Fibroblast of lung (primary cell): ENCODE measurements at places on chromosomes 6 and 20.

GRCh38 chr6:167704396-167704901 lies 122.3 kb upstream of the AFDN start:
- no peak for DNase-seq

DNA sequence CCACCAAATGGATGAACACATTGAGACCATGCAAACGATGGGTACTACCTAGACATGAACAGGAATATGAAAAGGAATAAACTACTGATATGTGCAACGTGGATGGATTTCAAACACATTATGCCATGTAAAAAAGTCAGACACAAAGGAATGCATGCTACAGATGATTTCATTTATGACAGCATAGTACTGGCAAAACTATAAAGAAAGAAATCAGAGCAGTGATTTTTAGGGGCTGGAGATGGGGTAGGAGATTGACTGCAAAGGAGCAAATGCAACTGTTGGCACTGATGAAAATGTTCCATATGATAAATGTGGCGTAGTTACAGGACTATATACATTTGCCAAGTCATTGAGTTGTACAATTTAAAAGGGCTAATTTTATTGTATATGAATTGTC lies 13.4 kb upstream of the COL12A1 start:
- no peak for DNase-seq

DNA sequence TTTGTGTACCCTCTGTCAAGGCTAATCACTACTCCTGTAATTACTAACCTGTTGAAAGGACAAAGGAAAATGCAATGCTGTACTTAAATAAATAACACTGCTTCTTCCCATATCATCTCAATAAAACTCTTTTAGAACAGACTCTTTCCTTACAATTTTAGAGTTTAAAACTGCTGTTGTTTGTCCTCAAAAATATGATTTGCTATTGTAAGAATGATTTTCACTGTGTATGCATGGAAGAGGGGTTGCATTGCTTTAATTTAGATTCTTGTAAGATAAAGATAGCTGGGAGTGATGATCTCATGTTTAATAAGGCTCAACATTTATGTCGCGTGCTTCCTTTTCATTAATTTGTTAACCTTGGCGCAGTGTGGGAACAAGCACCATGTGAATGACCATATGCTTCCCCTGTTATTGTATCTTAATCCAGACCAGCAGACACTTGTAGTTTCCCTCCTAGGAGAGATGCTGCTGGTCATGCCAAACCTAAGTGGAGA lies 89.8 kb upstream of the ATXN1 start:
- no peak for DNase-seq

DNA sequence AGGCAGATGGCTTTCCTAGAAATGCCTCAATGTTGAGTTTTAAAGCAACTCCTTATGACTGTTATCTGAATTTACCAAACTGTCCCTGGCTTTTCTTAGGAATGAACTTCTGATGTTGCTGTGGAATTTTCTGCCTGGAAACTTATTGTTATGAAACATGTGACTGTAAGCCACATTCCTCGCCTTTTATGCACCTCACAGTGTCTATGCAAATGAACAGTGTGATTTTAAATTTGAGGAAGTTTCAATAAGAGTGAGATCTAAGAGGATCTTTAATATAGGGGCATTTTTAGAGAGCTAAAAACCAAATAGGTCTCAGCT lies 2.4 kb upstream of the CCR6 start:
- no peak for DNase-seq

DNA sequence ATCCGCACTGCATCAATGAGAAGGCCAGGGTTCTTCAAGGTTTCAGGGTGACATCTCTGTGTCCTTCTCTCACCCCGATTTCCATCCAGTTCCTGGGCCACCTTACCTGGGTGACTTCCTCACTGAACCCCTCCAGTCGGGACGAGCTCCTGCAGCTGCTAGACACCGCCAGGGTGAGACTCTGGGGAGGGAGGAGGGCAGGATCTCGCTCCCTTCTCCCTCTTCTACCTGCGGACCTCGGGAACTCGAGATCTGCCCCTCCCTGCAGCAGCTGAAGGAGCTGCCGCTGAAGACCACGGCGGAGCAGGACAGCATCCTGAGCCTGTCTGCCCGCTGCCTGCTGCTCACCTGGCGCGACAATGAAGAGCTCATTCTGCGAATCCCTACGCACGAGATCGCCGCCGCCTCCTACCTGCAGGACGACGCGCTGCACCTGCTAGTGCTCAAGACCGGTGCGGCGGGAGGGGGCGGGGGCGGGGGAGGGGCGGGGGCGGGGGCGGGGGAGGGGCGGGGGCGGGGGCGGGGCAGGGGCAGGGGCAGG lies 7.5 kb downstream of the CCM2L start:
- DNase-seq = no peak

- no peak for DNase-seq
Observed at GRCh38 chr6:162963861-162964260, 236.1 kb downstream of the PACRG start.

DNA sequence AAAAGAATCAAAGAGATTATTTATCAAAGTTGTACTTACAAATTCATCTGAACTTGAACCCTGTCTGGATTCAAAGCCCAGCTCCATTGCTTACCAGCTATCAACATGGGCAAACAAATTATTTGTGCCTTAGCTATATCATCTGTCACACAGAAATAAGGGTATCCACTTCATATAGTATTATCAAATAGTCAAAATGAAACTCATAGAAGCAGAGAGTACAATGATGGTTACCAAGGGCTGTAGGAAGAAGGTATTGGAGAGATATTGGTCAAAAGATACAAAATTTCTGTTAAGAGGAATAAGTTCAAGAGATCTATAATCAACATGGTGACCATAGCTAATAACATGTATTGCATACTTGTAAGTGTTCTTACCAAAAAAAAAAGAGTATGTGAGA lies 87.8 kb upstream of the CCDC28A start:
- DNase-seq = no peak

DNA sequence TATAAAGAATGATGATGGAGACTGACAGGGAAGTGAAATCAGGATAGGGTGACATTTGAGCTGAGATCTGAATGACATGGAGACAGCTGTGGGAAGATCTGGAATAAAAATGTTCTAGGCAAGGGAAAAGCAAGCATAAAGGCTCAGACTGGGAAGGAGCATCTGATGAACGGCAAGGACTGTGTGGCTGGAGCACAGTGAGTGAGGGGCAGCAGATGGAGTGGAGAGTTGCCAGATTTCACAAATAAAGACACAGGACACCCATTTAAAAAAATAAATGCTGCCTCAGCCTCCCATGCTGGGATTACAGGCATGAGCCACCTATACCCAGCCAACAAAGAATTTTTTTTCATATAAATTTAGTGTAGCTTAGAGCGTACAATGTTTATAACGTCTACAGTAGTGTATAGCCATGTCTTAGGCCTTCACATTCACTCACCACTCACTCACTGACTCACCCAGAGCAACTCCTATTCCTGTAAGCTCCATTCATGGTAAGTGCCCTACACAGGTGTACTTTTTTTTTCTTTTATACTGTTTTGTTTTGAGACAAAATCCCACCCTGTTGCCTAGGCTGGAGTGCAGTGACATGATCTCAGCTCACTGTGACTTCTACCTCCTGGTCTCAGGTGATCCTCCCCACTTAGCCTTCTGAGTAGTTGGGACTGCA lies 2.4 kb upstream of the ZBTB24 start:
- DNase-seq = no peak

DNA sequence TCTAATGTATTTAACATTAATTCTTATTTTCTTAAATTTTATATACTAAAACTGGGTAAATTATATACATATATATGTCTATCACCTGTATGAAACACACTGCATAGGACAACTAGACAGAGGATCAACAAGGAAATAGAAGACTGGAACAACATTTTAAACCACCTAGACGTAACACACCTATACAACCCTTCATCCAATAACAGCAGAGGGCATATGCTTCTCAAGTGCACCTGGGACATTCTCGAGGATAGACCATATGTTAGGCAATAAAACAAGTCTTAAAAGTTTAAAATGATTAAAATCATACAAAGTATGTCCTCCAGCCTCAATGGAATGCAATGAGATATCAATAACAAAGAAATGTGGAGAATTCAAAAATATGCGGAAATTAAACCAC lies 45.2 kb downstream of the RPP40 start:
- DNase-seq = no peak

DNA sequence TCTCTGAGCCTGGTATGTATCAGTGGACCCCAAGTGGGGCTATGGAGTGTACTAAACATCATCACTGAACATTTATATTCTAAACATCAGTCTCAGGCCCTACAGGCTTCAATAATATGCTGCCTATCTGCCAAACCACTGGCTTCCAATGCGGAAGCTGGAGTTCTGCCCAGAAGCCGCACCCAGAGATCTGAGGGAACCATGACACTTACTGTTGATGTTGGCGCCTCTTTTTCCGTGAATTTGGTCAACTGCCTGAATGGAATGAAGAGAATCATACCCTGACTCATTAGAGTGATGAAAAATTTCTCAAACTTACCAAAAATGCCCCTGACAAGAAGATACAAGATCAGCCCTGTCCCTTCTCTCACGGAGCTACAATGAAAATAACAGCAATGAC lies 66.2 kb downstream of the SLC22A23 start:
- DNase-seq = peak; percentile 98

DNA sequence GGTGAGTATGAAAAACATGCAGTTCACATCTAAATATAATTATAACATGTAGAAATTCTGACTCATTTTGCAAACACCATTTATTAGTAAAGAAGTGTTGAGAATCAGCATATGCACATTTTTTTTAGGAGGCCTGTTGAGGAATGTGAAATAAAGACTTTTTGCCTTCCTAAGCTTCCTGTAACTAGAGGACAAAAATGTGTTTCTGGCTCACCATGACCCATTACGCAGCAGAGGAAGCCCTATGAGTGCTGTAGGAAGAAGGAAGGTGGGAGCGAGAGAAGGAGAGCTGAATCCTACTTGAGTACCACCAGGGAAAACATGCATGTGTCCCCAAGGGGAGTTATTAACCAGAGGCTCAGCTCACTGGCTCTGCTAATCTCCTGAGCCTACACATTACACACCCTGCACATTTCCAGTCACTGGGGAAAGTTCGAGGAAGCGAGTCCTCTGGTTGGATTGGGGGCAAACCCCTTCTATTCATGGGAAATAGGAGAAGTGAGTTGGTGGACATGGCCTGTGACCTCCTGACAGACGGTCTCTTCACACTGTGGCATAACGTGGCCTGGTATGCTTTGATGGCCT lies 540.5 kb upstream of the JAG1 start:
- no peak for DNase-seq

GRCh38 chr20:8601542-8601912 lies 467.4 kb upstream of the PLCB4 start:
- no peak for DNase-seq

DNA sequence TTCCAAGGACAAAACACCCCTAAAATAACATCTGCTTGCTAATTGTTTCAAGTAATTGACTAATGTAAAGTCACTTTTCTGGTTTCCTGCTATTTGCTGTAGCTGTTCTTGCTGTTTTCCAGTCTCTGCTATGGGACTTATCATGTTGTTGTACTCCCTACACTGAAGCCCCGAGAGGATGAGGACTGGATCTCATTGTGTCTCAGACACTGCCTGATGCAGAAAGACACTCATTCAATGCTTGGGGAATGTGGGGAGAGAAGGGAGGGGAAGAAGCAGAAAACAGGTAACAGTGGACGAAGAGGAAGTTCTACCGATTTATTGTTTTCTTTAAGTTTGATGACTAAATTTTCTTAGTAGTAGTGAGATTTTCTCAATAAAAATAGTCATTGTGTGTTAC lies 79.8 kb downstream of the DOK5 start:
- no peak for DNase-seq

- no peak for DNase-seq
Observed at GRCh38 chr6:143061597-143062385, 1.1 kb downstream of the AIG1 start.

GRCh38 chr6:87183687-87184086 lies 28.3 kb downstream of the ZNF292 start:
- peak; percentile 69 for DNase-seq

- DNase-seq = no peak
Observed at GRCh38 chr6:163952005-163952404, 537.5 kb downstream of the QKI start.

DNA sequence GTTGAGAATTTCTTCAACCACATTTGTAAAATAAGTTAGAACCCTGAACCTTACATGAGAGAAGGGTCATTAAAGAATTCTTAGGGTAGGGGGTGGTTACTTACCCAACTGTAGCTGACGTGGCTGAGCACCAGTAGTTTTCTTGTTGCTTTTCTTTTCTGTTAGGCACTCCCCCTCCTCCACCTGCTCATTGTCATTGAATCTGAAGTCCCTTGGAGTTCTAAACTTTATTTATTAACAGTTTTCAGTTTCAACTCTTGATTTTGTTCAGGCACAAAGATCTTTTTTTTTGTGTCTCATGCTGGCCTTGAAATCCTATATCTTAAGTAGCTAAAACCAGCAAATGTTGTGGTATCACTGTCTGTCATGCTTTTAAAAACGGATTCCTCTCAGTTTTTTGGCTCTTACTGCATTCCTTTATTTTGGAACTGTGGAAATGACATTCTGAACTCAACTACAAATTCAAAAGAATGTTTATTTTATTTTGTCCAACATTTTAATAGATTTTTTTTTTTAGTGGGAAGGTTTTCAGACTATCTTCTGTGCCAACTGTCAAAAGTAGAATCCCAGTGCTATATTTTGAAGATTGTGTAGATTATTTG lies 465.2 kb downstream of the PHF3 start:
- DNase-seq = no peak

GRCh38 chr6:119671105-119671504 lies 321.5 kb upstream of the MAN1A1 start:
- DNase-seq = no peak

GRCh38 chr6:45619211-45619760 lies 241.6 kb upstream of the SUPT3H start:
- peak; percentile 63 for DNase-seq

DNA sequence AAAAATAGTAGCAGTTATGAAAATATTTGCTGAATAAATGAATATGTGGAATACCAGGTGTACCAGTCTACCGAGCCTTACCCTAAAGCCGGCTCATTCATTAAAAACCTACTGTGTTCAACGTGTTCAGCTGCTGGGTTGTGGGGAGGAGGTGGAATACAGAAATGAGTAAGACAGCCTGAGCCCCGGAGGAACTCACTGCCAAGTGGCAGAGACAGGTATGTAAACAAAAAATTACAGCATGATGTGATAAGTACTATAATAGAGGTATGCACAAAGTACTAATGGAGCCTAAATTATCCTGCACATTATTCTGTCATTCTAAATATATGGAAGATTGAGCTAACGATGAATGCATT lies 6.8 kb upstream of the ADTRP start:
- peak; percentile 39 for DNase-seq

DNA sequence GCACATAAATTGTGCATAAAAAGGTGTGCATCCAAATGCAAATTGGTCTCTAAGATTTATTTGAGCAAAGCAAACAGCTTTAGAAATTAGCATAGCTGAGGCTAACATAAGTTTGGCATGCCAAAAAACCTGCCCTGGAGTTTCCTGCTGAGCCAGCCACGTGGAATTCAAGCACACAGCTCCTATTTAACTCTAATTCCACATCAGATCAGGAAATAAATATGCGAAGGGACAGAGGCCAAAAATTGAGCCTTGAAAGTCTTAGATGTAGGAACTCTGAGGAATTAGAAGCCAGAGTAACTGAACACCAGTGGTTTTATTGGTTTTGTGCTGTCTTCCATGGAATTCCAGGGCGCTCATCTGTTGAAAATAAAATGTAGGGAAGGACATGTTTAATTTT lies 19.6 kb downstream of the SOBP start:
- DNase-seq = peak; percentile 84
